ENCODE measurements at places on chromosomes 3 and 15.
A peak's percentile ranks its signal among the peaks of the same experiment; 100 is the strongest.

DNA sequence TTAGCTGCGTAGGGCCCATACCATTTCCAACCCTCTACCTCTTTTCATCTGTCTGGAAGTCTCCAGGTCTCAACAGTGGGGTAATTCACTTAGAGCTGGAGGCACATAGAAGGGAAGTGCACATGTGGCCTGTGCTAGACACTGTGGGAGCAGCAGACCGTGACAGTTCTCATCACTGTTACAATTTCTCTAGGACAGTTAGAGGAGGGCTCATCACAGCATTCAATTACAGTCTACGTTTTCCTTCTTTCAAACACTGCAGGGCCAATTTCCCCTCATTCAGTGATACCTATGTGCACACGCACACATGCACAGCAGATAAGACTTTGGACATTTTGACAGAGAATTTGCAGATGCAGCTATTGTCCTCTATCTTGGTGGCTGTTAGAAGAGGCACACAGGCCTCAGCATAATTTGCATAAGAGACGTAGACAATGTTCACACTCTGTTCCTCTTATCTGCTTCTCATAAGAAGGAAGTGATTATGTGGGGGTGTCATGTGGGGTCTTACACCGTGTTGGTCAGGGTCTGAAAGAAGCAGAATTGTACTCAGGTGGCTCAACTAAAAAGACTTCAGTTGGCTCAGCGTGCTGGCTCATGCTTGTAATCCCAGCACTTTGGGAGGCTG lies 12.6 kb upstream of the HRG start:
- no peak for DNase-seq

GRCh38 chr3:140555666-140556065 lies 122.2 kb upstream of the TRIM42 start:
- DNase-seq = no peak

- DNase-seq = peak; percentile 32
Measured at GRCh38 chr3:46416811-46417510, 9.9 kb downstream of the CCRL2 start.

- DNase-seq = peak; percentile 84
Measured at GRCh38 chr3:105868431-105868741, 426 bp downstream of the CBLB start.

DNA sequence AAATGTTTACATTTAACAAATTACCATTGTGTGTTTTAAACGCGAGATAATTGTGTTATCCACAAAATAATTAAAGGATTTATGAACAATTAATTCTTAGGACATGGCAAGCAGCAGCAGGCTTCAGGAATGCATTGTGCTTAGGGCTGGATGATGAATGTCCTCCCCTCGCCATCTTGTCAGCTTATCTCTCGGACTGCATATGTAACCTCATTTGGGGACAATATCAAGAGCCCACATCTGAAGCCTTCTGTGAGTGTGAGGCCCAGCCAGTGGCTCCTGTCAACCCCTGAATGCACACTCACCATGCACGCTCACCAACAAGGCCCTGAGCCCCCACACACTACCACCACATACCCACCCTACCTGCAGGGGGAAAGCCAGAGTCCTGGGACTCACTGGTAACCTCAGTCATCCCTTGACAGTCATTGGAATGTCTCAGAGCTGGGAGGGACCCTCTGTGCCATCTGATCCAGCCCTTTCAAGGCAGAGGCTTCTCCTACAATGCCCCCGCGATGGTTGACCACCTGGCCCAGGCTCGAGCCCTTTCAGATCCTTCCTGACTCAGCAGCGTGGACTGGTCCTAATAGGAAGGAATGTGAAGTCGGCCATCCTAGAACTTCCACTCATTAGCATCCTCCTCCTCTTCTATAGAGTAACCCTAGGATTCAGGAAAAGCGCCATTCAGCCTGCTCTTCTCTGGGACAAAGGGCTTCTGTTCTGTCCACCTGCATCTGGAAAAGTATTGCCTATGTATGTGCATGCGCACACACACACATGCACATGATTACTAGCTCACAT lies 38.2 kb downstream of the MRPL46 start:
- DNase-seq = no peak

GRCh38 chr15:55884223-55884622 lies 109.2 kb downstream of the NEDD4 start:
- no peak for DNase-seq

DNA sequence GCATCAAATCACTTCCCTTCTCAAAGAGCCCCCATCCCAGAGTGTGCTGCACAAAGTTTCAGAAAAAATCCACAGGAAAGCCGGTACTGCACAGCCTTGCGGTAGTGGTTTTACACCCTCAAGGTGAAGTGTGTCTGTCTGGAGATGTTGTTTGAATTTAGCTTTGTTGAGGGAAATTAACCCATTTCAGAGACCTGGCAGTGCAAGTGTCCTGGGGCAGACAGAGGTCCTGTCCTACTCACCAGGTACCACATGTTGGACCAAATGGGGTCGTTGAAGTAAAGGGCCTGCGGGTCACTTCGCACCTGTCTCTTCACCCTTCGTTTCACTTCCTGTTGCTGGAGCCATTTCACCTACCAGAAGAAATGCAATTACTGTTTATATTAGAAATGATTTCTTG lies 57.8 kb downstream of the PCSK6 start:
- no peak for DNase-seq

GRCh38 chr3:111070772-111071256 lies 802 bp upstream of the NECTIN3 start:
- DNase-seq = no peak

- no peak for DNase-seq
Measured at GRCh38 chr3:191961529-191961928, 500.6 kb downstream of the PYDC2 start.

All from islet precursor cell (in vitro differentiated cells).